Suppressor macrophage treated with lipopolysaccharide for 4 hours (primary cell): ENCODE measurements at places on chromosomes 12 and 14.

DNA sequence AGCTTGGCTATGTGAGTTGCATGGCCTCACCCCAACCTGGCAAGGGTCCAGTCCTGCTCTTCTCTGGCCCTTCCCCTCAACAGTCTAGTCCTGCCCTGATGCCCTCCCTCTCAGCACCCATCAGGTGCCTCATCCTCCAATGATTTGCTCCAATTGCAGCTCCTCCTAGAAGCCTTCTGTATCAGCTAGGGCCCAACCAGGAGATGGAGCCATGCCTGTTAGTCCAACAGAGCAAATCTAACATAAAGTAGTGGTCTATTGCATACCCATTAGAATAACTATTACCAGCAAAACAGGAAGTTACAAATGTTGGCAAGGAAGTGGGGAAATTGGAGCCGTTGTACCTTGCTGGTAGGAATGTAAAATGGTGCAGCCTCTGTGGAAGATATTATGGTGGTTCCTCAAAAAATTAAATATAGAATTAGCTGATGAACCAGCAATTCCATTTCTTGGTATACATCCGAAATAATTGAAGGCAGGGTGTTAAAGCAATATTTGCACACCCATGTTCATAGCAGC lies 163.5 kb downstream of the VRK1 start:
- no peak for DNase-seq

DNA sequence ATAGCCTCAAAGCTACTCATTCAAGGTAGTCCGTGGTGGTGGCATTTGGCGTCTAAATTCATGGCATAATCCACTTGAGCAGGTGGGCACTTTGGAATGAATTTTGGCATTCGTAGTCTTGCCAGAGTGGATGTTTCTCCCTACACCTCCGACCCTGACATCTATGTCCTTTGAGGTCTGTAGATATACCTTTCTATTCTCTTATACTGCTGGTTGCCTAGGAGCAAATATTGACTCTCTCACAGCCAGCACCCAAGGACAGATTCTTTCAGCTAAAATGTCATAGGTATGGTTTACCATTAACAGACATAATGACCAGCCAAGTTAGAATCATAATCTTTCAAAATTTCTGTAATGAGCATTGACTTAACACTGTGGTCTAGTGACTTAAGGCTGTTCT lies 47.4 kb upstream of the FLRT2 start:
- DNase-seq: no peak

- DNase-seq: peak; percentile 3
Measured at GRCh38 chr12:87953256-87953860, 75.8 kb downstream of the C12orf50 start.

DNA sequence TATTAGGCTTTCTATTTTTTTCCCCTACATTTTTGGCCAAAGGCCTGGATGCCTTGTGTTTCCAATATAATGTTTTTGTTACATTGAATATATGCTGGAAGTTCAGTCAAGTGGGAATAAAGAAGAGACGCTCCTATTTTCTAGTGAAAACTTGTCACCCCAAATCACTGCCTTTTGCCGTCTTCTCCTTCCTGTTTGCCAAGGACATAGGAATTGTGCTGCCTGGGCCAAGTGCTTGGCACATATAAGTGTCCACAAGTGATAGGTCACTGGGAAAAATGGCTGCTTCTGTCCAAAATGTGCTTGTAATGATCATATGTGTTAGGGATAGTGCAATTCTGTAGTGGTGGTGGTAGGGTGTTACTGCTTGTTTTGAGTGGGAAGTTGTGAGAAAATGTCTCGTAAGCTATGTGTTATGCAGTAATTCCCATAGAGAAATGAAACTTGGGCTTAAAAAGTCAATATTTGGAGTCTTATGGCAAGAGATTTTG lies 11.6 kb upstream of the KCNJ8 start:
- no peak for DNase-seq

DNA sequence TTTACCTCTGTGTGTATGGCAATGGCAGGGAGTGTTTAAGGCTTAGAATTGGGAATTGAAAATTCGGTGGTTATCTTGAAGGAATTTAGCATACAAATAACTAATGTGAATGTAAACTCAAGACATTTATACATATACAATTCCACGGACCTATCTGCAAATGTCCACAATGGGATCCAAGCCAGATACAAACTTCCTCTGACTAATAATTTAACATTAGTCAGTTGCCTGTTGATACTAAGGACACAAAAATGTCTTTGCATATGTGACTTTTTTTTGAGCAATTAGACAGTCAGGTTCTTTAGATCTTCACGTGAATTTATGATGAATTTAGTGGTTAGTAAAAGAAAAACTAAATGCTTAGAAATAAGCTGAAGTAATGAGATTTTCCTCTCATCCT lies 40.5 kb downstream of the ESR2 start:
- DNase-seq: no peak

DNA sequence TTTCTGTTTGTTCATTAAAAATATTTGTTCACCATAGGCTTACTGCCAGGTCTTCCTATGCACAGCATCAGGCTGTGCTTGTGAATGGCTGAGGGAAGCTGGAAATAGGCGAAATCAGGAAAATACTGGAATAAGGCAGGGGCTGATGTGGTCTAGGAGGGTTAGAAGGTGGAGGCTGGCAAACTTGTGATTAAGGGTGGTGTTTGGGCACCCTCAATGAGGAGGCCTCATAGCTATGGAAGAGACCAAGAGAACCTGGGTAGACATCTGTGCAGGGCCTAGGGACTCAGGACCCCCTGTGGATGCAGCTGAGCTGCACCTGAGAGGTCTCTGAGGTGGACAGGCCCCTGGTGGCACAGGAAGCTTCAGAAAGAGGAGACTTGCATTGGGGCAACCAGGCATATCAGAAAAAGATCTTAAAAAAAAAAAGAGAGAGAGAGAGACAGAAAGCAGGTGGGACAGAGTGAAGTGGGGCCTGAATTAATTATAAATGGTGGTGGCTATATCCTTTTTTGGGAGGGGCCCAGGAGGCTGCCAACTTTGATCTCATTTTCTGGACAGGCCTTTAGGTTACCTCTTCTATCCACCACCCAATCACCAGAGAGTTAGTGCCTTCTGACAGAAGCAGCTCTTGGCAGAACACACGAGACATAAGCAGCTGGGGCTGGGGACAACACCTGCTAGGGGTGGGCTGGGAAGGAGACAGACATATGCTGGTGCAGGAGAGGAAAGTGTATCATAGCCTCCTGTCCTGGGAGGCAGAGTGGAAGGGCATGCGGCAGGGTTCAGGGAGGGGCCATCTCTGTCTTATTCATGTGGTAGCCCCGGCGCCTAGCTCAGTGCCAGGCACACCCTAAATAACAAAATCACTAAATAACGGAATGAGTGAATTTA lies 46.7 kb upstream of the ATP23 start:
- no peak for DNase-seq

- no peak for DNase-seq
Measured at GRCh38 chr14:52185178-52185577, 82.3 kb upstream of the PTGDR start.

- peak; percentile 47 for DNase-seq
Measured at GRCh38 chr14:93322929-93323599, 9.8 kb downstream of the BTBD7 start.

GRCh38 chr12:24937553-24938244 lies 11.2 kb downstream of the BCAT1 start:
- no peak for DNase-seq

- no peak for DNase-seq
Measured at GRCh38 chr12:52207106-52207505, 15.3 kb upstream of the KRT80 start.

GRCh38 chr12:121513464-121514183 lies 67.2 kb downstream of the KDM2B start:
- DNase-seq: no peak

- DNase-seq: no peak
Measured at GRCh38 chr14:34845869-34846268, 29.3 kb downstream of the BAZ1A start.

DNA sequence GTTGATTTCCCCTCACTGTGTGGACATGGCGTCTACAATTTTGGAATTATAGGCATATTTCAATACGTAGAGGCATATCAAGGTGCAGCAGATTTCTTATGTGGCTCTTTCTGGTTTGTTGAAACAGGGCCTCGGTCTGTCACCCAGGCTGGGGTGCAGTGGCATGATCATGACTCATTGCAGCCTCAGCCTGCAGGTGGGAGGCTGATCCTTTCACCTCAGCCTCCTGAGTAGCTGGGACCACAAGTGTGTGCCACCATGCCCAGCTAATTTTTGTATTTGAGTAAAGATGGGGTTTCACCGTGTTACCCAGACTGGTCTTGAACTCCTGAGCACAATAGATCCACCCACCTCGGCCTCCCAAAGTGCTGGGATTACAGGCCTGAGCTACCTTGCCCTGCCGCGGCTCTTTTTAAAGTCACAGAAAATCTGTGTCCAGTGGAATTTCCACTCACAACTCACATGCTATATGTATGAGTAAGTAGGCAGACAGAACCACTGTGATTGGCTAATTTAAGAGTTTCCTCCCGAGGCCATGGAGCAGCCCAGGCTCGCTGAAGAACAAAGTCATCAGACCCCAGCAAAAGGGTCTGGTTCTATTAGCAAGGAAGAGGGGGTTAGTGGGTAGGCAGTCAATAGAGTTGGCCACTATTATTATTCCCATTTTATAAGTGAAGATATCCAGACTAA lies 9.1 kb downstream of the GNG2 start:
- peak; percentile 38 for DNase-seq

DNA sequence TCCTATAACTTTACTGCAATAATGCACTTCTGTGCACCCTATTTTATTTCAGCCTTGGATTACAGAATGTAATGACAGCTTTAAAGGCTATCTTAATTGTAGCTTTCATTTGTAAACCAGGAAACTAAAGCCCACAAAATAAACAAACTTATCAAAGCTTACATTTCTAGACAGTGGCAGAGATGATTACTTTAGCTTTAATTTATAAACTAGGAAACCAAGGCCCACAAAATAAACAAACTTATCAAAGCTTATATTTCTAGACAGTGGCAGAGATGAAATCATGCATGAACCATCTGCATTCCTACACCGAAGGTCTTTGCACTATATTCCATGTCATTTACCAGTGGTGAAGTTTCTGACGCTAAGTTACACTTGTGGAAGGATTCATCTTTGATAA lies 74.4 kb downstream of the PRKD1 start:
- no peak for DNase-seq

- no peak for DNase-seq
Measured at GRCh38 chr14:100604709-100605108, 17.5 kb upstream of the BEGAIN start.

DNA sequence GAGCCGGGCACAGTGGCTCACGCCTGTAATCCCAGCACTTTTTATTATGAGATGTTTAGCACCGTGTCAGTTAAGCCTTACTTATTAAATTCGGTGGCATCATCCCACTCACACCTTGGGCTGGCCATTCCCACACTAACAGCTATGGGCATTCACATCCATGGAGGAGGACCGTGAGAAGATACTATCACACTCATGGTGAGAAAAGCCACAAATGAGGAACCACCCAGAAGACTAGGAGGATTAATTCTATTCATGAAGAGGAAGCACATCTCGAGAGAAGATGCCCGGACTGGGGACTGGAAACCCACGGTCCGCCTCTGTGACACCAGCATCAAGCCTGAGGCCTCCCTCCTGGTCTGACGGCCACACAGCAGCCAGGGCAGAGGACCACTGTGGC lies 4.9 kb downstream of the CDC42BPB start:
- peak; percentile 80 for DNase-seq

- no peak for DNase-seq
Measured at GRCh38 chr12:116201908-116202307, 75.6 kb downstream of the MED13L start.

DNA sequence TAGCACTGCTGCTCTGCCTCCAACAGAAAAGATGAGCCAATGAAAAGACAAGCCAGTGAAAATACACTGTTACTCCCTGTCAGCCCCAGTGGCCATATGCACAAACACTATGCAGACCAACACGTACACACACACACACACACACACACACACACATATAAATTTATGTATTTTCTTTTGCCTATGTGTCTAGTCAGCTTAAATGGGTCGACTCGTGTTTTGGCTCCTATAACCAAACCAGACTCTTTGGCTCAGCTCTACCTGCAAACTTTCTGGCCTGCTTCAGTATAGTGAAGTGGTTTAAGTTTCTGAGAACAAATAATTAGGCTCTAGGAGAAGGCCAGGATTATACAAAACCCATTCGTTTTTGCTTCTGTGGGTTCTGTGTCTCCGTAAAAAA lies 30.3 kb upstream of the PMCH start:
- DNase-seq: no peak

DNA sequence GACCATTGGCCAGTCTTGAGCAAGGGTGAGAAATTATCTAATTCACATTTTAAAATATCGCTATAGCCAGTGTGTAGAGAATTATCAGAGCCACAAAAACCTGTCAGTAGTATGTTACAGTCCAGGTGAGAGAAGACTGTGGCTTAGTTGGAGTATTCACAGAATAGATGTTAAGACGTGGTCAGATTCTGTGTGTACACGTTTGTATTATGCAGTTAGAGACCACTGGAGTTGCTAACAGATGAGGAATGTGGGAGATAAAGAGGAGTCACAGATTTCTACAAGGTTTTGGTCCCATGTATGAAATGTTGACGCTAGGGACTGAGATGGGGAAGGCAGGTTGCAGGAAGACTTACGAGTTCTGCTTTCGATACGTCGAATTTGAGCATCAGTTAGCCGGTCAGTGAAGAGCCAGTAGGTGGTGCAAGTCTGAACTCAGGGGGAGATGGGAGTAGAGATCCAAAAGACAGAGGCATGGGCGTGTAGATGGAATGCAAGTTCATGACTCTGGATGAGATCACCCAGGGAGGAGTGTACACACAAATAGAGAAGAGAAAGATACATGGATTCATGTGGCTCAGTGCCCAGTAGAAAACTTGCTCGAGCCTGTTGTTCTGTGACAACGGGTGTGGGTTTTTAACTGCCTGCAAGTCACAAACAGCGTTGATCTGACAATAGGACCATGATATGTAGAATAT lies 114.8 kb upstream of the FLRT2 start:
- DNase-seq: peak; percentile 57

- no peak for DNase-seq
Measured at GRCh38 chr12:80291108-80291754, 152.8 kb upstream of the PTPRQ start.

GRCh38 chr14:58770491-58770982 lies 132.8 kb downstream of the DACT1 start:
- DNase-seq: no peak

GRCh38 chr14:58717813-58718212 lies 80.1 kb downstream of the DACT1 start:
- no peak for DNase-seq

DNA sequence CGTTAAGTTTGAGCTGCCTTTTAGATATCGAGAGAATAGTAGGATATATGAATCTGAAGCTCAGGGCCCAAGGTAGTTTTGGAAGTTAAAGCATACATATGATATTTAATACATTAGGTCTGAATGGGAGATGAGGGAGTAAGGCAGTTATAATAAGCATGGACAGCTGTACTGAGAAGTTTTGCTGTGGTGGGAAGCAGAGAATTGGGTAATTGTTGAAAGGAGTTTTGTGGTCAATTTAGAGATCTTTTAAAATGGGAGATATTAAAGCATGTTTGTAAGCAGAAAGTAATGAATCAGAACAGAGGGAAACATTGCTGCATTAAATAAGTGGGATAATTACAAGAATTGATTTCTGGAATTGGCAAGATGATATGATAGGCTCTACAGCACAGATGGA lies 21.3 kb downstream of the TBK1 start:
- DNase-seq: no peak
